ENCODE measurements at places on chromosomes 16 and 17. TPM values are rescaled to one million over a fixed set of nuclear protein-coding genes. Genes with fewer than 3 reads are reported as not detected.

DNA sequence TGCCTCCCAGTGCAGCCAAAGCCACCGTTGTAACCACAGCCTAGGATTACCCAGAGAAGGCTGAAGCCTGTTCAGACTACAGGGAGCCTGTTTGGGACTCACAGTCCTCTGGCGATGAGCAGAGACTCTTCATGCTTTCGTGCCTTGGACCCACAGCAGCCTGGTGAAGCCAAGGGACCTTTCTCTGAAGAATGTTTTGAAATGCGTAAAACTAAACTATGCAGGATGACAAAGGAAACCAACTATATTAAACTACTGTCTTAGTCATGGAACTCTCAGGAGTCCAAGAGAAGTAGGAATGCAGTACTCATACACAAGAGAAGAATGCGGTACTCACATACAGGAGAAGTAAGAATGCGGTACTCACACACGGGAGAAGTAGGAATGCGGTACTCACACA lies 20.9 kb downstream of the ABR start:
- DNase-seq: no peak

DNA sequence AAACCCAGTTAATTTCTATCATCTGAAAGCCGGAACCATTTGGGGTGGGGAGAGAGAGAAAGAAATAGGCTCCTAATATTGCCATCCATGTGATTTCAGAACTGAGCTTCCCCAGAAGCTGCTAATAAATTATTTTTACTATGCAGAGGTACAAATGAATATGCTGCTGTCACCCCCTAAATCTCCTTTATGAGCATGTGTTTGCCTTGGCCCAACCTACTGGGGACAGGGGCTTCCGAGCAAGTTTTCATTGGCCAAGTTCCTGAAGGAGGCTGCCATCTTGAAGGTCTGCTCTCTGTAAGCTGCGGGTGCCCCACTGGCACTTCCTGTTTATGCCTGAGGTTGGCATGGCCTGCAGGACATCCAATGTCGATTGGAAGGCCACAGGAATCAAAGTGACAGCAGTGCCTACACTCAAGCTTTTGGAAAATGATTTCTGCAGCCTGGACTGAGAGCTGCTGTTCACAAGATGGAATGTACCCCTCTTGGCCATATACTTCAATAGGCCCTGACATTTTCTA lies 194.7 kb downstream of the XYLT1 start:
- DNase-seq: no peak

Gene CSH1
- total RNA-seq: not detected

DNA sequence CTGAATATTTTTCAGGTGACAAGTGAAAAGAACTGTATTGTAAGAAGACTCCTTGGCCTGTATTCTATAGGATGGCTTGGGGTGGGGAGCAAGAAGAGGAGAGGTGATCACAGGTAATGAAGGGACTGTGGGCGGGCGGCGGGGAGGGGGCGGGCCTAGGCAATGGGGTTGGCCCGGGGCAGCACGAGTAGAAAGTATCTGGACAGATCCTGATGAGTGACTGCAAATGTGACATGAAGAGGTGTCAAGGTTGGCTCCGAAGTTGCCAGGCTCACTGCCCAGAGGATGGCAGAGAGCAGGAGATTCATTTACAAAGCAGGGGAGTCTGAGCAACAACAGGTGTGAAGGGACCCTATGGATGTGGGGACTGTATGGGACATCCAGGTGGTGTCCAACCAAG lies 10.8 kb upstream of the G6PC1 start:
- DNase-seq: no peak

- no peak for DNase-seq
Observed at GRCh38 chr17:71885662-71886061, 235.2 kb upstream of the SOX9 start.

Measured in esophagus muscularis mucosa (tissue), 4 donors.